ENCODE measurements at places on chromosomes 1 and 21.

GRCh38 chr1:184027826-184028695, 9.5 kb downstream of the COLGALT2 start:
- DNase-seq: no peak

DNA sequence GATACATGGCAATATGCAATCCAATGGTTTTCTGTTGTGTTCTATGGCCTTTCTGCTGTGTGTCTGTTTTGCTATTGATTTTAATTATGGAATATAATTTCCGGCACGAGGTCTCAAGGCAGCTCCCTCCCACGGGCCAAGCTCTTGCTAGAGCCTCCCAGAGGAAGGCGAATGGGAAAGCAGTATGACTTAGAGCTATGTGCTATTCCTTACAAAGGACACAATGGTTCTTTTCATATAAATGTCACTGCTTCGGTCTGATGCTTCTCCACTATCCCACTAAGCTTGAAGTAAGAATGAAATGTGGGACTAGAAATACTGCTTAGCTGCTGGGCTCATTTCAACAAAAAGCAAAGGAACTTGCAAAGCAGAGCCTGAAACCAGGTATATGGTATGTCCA, 322.2 kb upstream of the BEND5 start:
- DNase-seq: no peak

GRCh38 chr1:101965341-101965740, 31.4 kb downstream of the OLFM3 start:
- DNase-seq: no peak

- no peak for DNase-seq
These were observed 80.5 kb downstream of the PDE9A start for GRCh38 chr21:42733874-42734273.
